Smooth muscle cell of the brain vasculature (primary cell): ENCODE measurements at places on chromosomes 11 and 22.

DNA sequence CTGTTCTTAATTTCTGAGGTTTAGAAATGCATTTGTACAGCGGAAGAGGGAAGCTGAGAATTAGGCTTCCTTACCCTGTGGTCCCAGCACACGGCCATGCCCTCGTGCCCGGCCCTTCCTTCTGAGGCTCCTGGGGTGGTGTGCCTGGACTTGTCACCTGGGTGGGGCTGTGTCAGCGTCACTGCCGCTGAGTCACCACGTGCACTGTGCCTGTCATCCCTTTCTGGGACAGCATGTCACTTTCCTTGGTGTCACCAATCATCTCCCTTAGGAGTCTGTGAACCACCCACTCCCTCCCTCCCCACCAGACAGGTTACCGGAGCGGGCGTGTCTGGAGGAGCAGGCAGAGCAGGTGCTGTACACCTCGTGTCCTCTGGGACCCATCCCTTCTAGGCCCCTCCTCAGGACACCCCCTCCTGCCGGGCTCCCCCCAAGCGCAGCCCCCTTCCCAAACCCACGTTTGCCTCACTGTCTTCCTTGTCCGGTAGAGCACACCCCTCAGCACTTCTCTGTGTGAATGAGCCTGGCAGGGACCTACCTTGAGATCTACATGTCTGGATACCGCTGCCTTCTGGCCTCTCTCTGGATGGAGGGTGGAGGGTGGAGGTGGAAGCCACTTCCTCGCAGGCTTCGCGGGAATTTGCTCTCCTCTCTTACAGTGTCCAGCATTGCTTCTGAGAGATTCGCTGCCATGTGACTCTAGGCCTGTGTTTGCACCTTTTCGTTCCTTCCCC, 367.6 kb downstream of the TBC1D22A start:
- DNase-seq: no peak

DNA sequence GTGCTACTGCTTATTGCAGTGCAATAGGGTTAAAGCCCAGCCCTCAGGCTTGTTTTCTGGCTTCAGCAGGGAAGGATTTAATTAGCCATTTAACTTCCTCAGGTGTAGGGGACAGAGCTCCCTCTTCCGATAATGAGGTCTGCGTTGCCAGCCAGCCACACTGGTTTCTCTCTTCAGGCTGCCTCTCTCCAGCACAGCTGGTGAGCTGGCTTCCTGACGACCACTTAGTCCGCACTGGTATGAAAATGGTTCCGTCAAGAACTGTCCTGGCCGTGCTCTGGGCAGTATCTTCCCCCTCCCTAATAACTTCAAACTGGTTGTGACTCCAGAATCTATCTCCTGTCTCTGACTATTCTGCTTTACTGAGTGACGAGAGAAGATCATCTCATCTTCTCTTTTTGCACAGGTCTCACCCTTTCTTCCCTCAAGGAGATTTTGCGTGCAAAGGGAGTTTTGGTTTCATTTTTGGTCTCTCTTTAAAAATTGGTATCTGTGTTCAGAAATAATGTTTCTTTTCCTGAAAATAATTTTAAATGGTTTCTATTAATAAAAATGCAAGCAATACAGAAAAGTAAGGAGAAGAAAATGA, 49.2 kb downstream of the CNTN5 start:
- DNase-seq: peak; percentile 9

GRCh38 chr11:133047036-133047770, 485.1 kb downstream of the OPCML start:
- no peak for DNase-seq

- no peak for DNase-seq
These were observed 20.1 kb downstream of the OOSP3 start for GRCh38 chr11:59898650-59899049.

DNA sequence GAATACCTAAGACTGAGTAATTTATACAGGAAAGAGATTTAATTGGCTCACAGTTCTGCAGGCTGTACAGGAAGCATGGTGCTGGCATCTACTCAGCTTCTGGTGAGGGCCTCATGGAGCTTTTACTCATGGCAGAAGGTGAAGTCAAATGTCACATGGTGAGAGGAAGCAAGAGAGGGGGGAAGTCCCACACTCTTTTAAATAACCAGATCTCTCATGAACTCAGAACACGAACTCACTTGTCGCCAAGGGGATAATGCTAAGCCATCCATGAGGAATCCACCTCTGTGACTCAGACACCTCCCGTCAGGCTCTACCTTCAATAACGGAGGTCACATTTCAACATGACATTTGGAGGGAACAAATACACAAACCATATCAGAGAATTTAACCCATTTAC, 42.2 kb downstream of the BIRC2 start:
- DNase-seq: no peak

DNA sequence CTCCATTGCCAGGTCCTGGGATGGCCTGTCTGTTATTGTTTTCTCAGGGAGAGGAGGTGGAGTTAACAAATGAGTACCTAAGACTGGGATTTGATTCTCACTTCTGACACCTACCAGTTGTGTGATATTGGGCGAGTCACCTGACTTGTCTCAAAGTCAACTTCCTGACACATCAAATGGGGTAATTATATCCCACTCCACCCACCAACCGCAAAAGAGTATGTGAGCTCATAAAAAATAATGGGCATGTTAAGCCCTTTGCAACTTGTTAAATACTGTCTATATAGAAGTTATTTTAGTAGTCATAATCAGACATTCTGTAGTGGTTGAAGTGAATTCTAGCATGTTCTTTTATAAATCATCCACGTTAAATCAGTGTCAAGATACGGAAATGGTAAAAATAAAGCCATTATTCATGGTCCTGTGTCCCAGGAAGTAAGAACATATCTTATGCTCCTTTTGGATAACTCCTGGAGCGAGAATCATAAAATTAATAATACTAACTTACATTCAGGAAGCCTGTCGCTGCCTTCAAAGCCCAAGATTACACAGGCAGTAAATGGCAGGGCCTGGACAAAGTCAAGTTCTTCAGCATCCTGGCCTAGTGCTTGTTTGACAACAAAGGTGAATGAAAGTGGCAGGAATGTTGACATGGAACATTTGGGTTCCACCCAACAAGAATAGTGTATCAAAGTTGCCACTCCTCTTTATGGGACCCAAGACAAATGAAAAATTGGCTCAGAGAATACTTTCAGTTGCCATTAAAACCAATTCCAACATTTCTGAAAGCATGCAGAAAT, 54.3 kb downstream of the SYTL2 start:
- no peak for DNase-seq
